ENCODE measurements at places on chromosomes 7 and 10.
A peak's percentile ranks its signal among the peaks of the same experiment; 100 is the strongest.

GRCh38 chr10:60309371-60309770, 80.3 kb downstream of the ANK3 start:
- no peak for DNase-seq

- DNase-seq = peak; percentile 30
These were observed 105.2 kb upstream of the PPIF start for GRCh38 chr10:79241990-79242619.

DNA sequence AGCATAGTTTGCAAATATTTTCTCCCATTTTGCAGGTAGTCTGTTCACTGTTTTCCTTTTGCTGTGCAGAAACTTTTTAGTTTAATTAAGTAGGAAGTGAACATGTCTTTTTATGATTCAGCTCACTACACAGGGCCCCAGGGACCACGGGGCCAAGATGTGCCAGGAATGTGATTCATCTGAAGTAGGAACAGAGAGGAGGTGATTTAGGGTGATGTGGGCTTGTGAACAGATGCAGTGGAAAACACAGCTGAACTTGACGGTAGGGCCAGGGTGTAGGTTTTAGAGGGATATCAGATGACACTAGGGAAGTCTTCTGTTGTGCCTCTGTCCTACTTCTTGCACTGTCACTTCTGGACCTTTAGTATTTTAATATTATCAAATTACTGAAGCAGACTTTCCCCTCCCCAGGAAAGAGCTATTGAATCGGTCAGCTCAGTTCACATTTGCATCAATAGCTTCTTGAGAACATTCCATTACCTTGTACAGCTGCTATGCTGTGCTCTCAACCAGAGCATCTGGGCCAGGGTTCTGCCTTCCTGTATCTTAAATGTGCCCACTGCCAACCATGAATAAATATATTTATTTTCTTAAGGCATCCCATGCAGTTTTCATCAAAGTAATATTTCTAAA, 96.9 kb downstream of the OSBPL3 start:
- DNase-seq = no peak

DNA sequence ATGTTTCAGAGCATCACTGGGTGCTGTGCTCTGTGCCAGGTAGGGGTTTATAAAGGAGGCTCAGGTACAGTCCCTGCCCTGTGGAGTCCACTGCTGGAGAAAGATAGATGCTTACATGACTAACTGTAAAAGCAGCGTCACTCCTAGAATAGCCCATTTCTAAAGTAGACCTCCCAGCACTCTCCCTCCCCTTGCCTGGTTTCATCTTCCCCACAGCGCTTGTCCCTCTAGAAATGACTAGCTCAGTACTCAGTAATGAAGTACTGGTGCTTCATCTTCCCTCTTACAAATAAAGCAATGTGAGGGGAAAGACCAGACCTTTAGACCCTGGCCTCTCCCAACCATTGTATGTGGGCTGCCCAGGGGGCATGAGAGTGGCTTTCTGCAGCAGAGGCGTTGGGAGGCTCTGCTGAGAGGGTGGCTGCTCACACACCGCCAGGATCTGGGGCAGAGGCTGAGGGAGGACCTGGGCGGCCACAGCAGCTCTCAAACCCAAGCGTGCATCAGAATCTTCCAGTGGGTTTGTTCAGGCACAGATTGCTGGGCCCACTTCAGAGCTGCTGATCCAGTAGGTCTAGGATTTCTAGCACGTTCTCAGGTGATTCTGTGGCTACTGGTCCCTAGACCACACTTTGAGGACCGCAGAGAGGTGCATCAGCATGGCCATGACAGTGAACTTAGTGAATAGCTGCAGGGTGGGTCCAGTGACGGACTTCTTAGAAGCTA, 110.3 kb upstream of the ANLN start:
- no peak for DNase-seq

DNA sequence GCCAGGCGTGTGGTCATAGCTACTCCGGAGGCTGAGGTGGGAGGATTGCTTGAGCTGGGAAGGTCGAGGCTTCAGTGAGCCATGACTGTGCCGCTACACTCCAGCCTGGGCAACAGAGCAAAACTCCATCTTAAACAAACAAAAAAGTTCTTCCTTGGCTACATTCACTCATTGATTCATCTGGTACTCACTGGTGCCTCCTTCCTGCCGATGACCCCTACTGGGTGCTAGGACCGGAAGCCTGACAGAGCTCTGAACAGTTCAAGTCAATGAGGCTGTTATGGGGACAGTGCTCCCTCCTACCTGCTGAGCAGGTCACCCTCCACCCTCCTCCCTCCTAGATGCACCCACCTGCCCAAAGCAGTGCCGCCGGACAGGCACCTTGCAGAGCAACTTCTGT, 4.9 kb downstream of the PCOLCE start:
- no peak for DNase-seq

DNA sequence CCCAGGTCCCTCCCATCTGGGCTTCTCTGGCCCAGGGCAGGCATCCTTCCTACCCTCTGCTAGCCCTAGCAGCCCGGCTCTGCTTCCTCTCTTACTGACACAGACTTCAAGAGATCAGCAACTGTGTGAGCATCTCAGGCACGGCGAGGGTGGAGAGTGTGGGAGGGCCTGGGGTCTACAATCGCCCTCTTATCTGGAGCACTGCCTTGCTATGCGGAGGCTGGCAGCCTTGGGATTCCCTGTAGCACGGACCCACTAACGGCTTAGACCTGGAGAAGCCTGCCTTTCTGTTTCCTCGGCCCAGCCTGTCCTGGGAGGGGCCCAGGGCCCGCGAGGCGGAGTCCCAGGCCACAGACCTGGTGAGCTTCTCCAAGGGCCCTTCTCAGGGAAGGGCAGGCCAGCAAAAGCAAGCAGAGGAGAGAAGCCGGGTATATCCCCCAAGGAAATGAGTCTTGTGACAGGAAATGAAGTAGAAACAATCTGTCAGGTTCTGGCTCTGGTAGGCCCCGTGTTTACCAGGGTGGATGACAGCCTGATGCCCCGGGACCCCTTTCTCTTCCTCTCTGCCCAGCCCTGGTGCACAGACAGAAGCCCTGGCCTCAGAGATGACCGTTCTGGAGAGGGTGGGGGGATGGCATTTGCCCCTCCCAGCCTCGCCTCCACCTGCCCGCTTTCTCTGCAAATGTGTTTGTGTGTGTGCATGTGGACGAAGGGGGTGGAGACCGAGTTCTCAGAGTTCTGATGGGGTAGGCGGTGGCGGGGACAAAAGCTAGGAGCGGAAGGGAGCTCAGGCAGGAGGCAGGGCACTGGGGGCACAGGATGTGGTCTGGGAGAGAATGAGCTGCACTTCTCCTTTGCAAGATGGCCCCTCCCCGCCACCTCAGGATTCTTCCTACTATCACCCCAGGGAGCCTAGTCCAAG, 2.5 kb downstream of the LRCH4 start:
- DNase-seq = peak; percentile 34

GRCh38 chr10:6274040-6274439, 71.3 kb downstream of the PFKFB3 start:
- DNase-seq = no peak

DNA sequence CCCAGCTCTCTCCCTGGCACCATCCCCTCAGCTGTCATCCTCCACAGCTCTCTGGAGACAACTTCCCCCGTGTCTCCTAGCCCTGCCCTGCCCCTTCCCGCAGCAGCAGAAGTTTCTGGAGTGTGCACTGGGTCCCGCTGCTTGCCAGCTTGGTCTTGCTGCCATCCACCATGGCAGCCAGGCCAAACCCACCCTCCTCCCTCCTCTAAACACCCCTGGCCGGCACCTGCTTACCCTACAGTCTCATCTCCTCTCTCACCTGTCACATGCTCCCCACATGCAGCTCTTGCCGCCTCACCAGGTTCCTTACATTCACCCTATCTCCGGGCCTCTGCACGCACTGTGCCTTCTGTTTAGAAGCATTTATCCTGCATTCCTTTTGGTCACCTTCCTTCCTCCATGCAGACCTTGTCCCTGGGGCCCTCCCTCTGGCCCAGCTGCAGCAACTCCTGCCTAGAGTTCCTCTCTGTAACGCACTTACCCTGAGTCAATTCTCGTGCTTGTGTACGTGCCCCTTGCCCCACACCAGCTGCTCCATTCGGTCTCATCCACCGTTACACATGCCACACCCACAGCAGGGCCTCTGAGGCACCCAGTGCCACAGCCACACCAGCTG, 93.9 kb upstream of the RET start:
- no peak for DNase-seq

DNA sequence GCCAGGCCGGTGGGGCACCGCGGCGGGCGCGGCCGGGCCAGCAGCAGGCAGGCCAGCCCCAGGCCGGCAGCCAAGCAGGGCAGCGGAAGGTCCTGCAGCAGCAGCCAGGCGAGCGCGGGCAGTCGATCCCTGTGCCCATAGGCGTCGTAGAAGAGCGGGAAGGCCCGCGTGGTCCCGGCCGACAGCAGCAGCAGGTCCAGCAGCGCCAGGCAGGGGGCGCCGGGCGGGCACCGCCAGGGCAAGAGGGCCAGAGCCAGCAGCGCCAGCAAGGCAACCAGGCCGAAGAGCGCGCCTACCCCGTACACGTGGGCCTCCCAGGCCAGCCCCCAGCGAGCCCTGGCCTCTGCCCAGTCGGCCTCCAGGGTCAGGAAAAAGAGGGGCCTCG, 8.4 kb upstream of the RBM28 start:
- no peak for DNase-seq

GRCh38 chr10:88932539-88933256, 19.9 kb downstream of the ACTA2 start:
- no peak for DNase-seq

GRCh38 chr10:114167985-114168384, 6.0 kb downstream of the CCDC186 start:
- no peak for DNase-seq

DNA sequence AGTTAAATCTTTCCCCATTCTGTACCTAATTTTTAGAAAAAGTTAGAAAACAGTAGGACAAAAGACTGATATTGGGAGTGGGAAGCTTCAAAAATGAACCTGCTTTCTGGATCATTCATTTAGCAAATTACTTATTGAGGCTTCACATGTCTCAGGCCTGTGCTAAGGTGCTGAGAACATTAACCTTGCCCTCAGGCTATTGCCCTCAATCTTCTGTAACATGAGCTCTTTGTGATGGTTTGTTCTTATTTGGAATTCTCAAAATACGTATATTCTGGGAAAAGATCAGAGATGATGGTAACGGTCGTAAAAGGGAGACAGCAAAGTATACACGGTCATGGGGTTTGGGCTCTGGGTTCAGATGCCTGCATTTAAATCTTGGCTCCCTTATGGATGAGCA, 39.5 kb upstream of the PRKG1 start:
- DNase-seq = no peak

GRCh38 chr7:142927085-142927745, 6.3 kb downstream of the TRPV5 start:
- no peak for DNase-seq

DNA sequence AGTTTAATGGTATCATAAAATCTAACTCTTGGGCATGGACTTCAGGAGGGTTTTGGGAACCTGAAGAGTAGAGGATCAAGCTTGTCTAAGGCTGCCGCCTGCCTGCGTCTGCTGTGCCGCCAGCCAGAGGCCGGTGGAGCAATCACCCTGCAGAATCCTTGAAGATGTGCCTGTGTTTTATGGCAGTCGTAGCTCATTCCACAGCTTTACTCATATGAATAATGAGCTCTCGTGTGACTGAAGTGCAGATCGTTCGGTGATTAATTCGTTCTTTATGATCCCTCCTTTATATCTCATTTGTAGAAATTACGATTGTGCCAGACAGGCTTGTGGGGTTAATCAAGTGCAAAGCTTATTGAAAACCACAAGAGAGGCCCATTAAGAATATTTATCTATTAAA, 100.8 kb downstream of the ACTR3B start:
- no peak for DNase-seq

DNA sequence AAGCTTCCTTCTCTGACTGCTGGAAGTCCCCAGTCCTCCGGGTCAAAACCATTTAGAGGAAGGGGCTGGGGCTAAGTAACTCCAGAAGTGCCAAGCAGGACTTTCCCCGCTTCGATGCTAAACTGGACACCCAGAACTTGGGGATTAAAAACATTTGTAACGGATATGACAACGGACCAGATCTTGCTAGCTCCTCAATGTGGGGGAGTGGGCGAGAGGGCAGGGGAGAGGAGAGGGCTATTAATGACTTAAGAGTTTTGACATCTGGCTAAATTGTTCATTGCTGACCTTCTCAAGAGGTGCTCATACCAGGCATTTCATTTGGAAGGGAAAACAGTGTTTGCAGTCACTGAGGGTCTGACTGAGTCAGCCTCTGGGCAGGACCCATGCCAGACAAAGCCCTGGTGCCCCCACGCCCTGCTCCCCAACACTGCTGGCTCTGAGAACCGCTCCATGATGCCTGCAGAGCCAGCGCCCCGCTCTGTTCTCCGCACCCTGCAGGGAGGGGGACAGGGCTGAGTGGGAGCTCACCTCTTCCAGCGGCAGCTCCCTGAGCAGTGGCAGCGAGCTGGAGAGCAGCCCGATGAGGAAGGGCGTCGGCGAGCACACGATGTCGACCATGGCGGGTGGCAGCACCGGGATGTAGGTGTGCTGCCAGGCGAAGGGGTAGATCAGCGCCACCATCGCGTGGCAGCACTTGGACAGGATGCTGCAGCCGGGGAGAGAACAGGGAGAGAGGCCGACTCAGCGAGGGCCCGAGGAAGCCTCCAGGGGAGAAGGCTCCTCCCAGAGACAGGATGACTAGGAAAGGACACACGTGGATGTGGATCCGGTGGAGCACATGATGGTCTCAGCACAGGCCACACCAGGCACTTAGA, 47.7 kb upstream of the MKRN1 start:
- no peak for DNase-seq

DNA sequence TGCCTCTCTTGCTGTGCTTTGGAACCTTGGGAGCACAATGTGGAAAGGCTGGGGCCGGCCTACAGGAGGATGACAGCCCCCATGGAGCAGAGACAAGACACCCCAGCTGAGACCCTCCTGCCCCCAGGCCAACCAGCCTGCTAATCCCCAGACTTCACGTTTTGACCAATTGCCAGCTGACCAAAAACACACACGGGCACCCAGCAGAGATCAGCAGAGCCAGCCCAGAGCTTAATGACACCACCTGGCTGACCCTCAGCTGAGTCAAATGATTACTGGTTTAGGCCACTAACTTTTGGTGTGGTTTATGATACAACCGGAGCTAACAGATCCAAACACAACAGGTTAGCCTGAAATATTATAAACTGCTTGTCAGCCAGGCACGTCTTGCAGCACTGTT, 111.2 kb upstream of the KIF5B start:
- DNase-seq = no peak

DNA sequence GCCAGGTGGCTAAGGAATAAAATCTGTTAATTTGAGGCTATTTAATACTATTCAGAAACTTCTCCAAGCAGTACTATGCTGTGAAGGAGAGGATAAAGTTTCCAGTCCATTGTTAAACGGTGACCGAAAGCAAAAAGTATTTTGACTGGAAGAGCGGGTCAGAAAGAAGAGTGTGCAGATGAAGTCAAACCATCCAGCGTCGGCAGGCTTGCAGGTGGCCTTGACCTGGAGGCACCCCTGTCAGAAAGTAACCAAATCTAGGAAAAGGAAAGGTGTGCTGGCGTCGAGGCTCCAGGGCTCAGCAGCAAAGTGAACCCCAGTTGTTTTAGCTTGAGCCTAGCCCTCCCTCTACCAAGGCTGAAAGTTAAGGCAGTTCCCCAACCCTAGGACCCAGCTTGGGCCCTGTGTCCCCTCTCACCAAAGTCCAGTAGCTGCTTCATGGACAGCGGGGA, 544 bp downstream of the PDK4 start:
- no peak for DNase-seq

GRCh38 chr10:129057856-129058663, 409.0 kb upstream of the MGMT start:
- DNase-seq = no peak
